ENCODE measurements at places on chromosomes 3 and 15.

- no peak for DNase-seq
Measured at GRCh38 chr3:42633544-42633943, 20.0 kb upstream of the ZBTB47 start.

DNA sequence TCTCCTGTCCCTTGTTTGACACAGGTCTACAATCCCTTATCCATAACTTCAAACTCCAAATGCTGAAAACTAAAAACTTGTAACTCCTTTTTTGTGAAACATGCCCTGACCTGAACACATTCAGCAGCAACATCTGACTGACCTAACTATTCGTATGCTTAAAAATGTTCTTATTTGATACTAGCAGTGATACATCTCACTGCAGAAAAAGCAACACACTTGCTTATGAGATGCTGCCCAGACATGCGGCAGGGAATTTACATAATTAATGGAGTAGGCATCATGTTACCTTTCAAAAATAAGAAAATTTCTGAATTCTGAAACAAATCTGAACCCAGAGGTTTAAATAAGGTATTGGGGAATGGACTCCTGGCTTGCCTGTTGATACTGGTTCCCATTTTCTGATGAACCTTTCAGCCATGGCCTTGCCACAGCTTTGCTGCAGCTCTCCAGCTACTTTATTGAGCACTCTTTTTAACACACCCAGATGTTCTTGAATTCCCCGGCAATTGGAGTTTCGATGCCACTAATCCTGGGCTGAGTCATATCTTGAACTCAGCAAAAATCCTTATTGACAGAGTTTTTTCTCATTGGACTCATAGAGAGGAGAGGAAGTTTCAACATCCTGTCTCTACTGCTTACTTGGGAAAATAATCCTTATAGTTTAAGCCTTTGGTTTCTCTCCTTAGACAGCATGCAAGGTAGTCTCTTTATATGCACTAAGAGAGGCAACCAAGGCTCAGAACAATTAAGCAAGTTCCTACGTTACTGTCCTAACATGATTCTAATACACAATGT is 296.6 kb upstream of the LMCD1 start:
- no peak for DNase-seq

DNA sequence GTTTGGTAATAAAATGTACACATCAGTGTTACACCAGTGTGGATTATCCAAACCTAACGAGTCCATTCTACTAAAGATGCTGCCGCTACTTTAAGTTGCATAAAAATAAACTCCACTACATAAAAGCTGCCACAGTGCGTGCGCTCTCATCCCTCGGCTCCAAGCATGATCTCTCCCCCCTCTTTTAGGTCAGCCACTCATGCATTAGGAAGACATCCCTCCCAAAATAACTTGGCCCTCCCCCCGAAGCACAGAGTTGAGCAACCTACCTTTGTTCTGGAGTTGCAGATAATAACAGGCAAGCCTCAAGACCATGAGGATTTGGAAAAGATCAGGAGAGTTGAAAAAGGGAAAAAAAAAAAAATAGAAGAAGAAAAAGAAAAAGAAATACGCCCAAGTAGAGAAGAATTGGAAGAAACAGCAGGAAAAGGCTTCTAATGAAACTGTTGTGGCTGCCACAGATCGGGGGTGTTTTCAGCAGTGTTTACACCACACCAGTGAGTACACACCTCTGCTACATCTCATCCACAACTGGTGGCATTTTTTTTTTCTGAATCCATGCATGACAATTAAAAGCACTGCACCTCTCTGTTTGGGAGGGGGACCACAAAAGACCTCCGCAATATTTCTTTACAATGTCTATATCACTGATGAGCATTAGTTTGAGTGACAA is 339.2 kb downstream of the FOXP1 start:
- DNase-seq, result no peak

GRCh38 chr3:27720899-27721716 is 1.0 kb downstream of the EOMES start:
- DNase-seq, result no peak

GRCh38 chr3:37742574-37743212 is 119.0 kb upstream of the CTDSPL start:
- DNase-seq, result no peak

GRCh38 chr3:39050029-39050428 is 1.7 kb downstream of the SCN11A start:
- DNase-seq, result no peak

DNA sequence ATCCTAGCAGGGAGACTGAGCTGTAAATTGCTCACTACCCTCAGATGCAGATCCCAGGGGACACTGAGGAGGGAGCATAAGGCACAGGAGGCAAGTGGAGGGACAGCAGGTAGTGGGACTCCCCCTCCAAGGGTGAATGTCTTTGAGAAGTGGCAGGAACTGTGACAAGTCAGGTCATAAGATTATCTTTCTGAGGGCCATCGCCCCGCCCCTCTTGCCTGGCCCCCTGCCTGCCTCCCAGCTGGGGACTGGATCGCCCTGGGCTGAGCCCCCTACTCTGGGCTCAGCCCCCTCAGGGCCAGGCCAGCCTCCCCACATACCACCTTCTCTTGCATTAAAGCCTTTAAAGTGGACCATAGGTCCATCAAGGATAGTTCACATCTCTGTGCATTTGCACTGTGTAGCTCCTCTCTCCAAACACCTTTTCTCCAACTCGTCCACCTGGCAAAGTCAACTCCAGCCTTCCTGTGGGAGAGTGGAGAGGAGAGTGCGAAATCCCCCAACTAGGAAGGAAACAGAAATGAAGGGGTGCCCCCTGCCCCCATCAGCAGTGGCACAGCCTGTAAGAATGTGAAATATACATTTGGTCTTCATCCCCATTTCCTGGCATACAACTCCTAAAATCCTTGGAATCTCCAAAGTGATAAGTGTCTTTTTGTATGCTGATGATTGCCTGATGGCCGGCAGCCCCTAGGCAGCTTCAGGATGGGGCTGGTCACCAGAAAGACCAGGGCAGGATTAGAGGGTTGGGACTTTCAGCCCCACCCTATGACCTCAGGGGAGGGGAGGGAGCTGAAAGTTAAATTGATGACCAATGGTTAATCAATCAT is 14.7 kb downstream of the PIF1 start:
- DNase-seq, result no peak

- DNase-seq, result no peak
Measured at GRCh38 chr3:142976621-142977398, 13.3 kb upstream of the PAQR9 start.

GRCh38 chr3:142117056-142117851 is 32.1 kb downstream of the TFDP2 start:
- no peak for DNase-seq

GRCh38 chr15:25175789-25176615 is 221.2 kb downstream of the SNRPN start:
- DNase-seq, result no peak

DNA sequence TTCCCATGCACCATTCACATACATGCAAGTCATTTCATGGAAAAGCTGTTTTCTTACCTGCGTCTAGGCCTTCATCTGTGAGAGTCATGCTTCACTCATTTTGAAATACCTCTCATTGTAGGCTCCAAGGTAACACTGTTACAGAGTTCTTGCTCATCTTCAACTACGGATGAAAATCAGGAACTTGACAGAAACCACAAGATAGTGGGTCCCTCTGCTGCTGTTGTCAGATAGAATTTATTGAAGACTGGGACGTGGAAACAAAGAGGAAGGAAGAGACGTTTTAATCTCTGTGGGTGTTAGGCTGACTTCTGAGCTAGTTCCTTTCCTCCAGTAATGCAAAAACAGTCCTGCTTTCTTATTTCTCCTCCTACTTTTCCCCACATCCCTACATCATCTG is at the start of gene P2RY14:
Gene P2RY14, minus strand, starts transcription at position 313 of the 400 bp plus-strand sequence. CDS start 64,226 bp downstream, outside the sequence.
- no peak for DNase-seq

- DNase-seq, result no peak
Measured at GRCh38 chr15:91514147-91514546, 339.4 kb upstream of the SLCO3A1 start.

DNA sequence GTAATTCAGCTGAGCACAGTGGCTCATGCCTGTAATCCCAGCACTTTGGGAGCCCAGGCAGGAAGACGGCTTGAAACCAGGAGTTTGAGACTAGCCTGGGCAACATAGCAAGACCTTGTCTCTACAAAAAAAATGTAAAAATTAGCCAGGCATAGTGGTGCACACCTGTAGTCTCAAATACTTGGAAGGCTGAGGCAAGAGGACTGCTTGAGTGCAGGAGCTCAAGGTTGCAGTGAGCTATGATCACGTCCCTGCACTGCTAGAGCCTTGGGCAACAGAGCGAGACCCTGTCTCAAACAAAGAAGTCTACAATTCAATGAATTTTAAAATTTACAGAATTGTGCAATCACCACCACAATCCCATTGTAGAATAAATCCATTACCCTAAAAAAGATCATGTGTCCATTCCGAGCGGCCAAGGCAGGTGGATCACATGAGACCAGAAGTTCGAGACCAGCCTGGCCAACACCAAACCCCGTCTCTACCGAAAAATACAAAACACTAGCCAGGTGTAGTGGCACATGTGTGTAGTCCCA is 45.2 kb downstream of the FBXO22 start:
- DNase-seq, result no peak

- DNase-seq, result no peak
Measured at GRCh38 chr3:161069511-161070251, 35.5 kb downstream of the B3GALNT1 start.

- DNase-seq, result no peak
Measured at GRCh38 chr3:153052096-153052460, 109.9 kb upstream of the RAP2B start.

DNA sequence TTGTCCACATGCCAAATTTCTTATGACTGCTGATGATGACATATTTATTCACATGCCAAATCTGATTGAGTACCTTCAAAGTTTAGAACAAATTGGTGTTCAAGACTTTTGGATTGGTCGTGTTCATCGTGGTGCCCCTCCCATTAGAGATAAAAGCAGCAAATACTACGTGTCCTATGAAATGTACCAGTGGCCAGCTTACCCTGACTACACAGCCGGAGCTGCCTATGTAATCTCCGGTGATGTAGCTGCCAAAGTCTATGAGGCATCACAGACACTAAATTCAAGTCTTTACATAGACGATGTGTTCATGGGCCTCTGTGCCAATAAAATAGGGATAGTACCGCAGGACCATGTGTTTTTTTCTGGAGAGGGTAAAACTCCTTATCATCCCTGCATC is 17.3 kb downstream of the B3GNT5 start:
- DNase-seq, result no peak

- no peak for DNase-seq
Measured at GRCh38 chr15:74196175-74196574, 6.4 kb downstream of the STRA6 start.

DNA sequence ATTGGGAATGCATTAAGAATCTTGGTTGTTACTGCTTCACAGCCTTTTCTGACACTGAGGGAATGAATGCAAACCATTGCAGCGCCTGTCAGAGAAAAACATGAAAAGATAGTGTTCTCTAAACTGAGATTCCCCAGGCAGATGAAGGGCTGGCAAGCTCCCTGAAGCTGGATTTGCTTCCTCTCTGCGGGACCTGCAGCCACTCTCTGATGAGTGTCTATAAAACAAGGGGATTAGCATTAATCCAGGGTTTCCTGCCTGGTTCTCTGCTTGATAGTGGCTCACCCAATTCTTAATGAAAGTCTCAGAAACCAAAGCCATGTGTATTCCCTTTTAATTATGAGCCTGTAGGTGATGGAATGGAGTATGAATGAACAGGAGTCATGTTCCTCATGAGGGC is 344.3 kb upstream of the UMPS start:
- DNase-seq, result no peak

GRCh38 chr3:123349566-123350435 is 99.1 kb downstream of the ADCY5 start:
- DNase-seq, result no peak

DNA sequence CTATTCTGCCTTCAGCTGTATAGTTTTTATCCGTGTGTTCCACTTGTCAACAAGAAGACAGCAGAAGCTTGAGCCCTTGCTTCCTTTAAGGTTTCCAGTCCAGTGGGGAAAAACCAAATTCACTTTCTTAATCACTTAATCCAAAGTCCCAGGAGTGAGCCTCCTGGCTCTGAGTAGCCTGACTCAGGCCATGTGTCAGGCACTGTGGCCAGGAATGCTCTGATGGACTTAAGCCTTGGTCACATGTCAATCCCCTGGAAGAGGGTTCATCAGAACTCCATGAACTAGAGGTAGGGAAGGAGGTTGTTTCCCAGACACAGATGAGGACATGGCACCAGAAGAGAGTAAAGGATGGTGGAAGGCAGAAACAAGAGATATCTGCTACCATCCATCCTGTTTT is 8.8 kb downstream of the VIPR1 start:
- no peak for DNase-seq

DNA sequence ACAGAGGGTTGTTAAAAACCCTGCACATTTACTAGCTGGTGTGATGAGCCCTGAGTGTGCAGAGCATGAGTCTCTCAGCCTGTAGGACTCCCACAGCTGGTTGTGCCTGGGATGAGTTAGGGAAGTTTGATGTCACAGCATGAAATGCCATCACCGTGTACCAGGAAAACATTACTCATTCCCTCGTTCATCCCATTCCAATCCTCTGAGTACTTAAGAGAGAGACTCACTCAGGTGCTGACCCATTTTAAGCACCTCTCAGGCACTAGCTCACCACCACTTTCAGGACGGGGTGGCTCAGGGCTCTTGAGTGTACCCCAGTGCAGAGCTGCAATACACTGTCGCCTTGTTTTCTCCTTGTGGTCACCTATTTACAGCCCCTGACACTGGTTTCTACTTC is 18.7 kb downstream of the MGLL start:
- DNase-seq, result no peak

GRCh38 chr15:39285071-39285470 is 295.8 kb upstream of the THBS1 start:
- DNase-seq, result no peak

DNA sequence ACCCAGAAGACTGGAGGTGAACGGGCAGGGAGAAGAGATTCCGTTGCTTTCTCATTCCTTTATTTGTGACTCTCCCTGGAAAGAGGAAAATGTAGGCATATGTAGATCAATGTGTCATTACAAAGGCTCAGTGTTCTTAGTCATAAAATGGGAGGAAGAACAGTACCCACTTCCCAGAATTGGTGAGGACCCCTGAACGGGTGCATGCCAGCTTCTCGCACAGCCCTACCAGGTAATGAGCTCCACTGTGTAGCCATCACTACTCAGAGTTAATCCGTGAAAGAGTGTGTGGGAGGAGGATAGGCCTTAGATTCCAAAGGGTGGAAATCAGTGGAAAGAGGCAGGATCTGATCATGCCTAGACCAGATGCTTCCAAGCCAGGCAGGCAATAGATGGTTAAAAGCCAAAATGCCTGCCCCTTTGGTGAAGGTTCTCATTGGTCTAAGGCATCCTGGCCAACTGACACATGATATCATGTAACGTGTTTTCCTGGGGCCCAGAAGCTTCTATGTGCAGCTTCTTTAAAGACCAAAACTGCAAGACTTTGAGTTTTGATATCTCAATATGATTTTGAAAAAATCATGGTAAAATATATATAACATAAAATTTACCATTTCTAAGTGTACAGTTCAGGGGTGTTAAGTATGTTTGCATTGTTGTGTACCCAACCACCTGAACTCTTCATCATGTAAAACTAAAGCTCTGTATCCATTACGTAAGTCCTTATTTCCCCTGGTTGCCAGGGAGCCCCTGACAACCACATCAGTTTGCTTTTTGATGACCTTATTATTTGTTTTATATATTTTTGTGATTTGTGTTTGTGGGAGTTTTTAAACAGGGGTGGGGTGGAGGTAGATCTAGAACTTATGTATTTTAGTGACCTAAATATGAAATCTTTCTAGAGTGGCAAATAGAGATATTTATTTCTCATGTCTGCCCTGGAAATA is 402.2 kb upstream of the CFAP20DC start:
- no peak for DNase-seq
